ENCODE measurements at places on chromosomes 1 and 21.

DNA sequence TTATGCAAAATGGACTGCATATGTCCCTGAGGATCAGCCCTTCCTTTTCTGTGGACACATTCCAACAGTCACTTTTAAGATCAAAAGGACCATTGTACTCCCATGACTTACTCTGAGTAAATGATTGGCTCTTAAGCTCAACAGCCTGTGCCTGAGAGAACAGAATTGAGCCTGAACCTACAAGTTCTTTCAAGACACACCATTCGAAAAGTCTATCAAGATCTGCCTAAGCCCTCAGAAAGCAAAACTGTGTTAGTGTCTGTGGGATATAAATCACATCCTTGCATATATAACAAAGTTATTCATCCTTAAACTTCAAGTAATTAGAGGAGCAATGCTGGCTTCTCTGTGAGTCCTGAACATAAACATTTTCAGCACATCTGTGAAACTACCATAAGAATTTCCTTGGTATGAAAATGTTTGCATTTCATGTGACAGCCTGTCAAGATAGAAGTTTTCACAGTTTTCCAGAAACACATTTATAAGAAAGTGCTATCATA lies 41.6 kb downstream of the PCNX2 start:
- DNase-seq, result no peak

GRCh38 chr1:26493267-26493666 lies 21.0 kb downstream of the HMGN2 start:
- DNase-seq, result no peak

DNA sequence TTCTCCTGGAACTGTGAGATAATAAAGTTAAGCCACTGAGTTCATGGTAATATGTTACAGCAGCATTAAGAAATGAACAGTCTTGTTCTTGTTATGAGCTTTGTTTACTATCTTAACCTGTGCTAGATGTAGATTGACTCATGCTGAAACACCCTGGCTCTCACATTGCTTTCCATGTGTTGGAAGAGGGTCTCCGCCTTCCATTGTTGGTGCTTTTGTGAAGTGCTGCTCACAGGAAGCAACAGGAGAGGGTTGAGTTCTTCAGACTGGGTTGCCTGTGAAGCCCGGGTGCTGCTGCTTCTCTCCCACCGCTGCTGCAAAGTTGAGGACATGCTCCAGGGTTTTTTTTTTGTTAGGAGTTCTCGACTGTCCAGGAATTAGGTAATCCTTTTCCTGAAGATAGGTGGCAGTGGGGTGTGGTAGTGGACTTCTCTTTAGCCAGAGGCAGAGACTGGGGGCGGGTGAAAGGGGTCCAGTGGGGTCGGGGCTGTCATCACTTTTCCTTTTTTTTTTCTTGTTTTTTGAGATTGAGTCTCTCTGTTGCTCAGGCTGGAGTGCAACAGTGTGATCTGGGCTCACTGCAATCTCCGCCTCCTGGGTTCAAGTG lies 28.7 kb upstream of the HMGN1 start:
- DNase-seq, result no peak

- no peak for DNase-seq
Measured at GRCh38 chr21:27572696-27573095, 605.8 kb upstream of the ADAMTS5 start.
